ENCODE measurements at places on chromosomes 12 and 14. TPM values are rescaled to one million over a fixed set of nuclear protein-coding genes. Genes with fewer than 3 reads are reported as not detected.

The POTEM gene
- not detected for total RNA-seq

DNA sequence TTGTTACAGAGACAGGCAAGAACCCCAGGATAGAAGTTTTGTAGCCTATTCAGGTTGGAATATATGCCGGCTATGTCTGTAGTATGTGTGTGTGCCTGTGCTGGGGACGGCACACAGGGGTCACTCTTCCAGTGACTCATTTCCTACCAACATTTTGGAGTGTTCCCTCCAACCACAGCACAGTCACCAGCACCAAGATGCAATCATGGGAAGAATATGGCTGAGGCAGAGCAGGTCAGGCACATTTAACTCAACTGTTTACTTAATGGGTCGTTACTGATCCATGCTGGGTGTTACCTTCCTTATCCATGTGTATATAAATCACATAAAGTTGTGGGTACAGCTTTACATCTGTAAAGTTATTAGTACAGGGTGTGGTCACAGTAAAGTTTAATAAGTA, 178.3 kb downstream of the PRKD1 start:
- no peaks in the 10 kb centered on the region for H3K27me3 ChIP-seq
- no peaks in the 10 kb centered on the region for H3K36me3 ChIP-seq
- no peaks in the 10 kb centered on the region for H3K4me1 ChIP-seq
- DNase-seq: no peak

DNA sequence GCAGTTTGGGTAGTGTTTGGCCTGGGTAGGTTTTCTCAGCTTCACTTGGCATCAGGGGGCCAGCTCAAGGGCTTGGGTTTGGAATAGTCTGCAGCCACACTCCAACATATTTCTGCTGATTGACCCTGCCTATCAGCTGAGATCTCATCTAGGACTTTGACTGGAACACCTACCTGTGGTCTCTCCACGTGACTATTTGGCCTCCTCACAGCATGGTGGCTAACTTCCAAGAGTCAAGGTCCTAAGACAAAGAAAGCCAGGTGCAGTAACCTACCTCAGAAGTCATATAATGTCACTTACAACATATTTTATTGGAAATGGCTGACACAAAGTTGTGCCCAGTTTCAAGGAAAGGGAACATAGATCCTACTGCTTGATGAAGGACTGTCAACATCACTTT, 481.0 kb downstream of the EGLN3 start:
- no peaks in the 10 kb centered on the region for H3K27me3 ChIP-seq
- no peak overlapping the region for H3K4me3 ChIP-seq
- no peak for DNase-seq
- H3K4me1 ChIP-seq: peaks cover 8% of the 10 kb centered on the region

GRCh38 chr12:57299514-57300016, 48.6 kb upstream of the STAC3 start:
- H3K36me3 ChIP-seq: no peaks in the 10 kb centered on the region
- no peak overlapping the region for H3K4me3 ChIP-seq
- H3K27me3 ChIP-seq: no peaks in the 10 kb centered on the region
- peaks cover 5% of the 10 kb centered on the region for H3K4me1 ChIP-seq
- peak overlapping the region; percentile 9 for H3K27ac ChIP-seq
- no peak for DNase-seq

GRCh38 chr12:100554608-100555077, 18.8 kb upstream of the GAS2L3 start:
- H3K27ac ChIP-seq: no peak overlapping the region
- no peaks in the 10 kb centered on the region for H3K27me3 ChIP-seq
- H3K4me3 ChIP-seq: no peak overlapping the region
- DNase-seq: peak; percentile 82
- no peaks in the 10 kb centered on the region for H3K36me3 ChIP-seq

GRCh38 chr12:107783406-107784376, 9.2 kb downstream of the ASCL4 start:
- no peak overlapping the region for H3K27ac ChIP-seq
- no peak overlapping the region for H3K4me3 ChIP-seq
- no peak for DNase-seq
- no peaks in the 10 kb centered on the region for H3K36me3 ChIP-seq

DNA sequence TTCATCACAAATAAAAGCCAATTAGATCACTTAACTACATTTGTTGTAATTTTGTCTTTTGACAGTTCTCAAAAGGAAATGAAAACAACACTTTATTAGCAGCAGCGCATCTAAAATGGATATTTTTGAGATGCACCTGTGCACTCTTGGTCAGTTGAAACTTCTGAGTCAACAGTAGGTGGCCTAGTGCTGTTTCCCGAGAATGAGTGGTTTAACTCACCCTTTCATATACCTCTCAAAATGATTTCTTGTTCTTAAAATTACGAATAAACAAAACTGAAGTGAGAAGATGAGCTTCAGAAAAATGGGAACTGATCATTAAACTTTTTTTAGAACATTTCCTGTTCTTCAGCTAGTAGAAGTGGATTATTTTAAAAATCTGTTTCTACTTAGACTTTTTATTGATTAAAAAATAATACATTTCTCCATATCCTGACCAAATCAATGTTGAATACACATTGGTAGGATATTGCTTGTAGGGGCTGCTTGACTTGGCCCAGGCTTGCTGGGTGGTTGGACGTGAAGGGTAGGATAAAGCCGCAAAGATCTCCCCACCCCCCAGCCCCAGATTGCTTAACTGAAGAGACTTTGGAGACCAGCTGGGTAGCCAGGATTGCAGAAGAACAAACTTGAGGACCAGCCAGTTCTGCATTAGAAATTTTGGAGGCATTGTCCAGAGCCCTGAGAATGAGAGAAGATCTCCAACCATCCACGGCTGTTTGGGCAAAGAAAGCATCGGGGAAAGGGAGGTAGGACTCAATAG, 22.3 kb upstream of the STK38L start:
- H3K36me3 ChIP-seq: no peaks in the 10 kb centered on the region
- H3K4me3 ChIP-seq: no peak overlapping the region
- peaks cover 10% of the 10 kb centered on the region for H3K4me1 ChIP-seq
- no peaks in the 10 kb centered on the region for H3K27me3 ChIP-seq

DNA sequence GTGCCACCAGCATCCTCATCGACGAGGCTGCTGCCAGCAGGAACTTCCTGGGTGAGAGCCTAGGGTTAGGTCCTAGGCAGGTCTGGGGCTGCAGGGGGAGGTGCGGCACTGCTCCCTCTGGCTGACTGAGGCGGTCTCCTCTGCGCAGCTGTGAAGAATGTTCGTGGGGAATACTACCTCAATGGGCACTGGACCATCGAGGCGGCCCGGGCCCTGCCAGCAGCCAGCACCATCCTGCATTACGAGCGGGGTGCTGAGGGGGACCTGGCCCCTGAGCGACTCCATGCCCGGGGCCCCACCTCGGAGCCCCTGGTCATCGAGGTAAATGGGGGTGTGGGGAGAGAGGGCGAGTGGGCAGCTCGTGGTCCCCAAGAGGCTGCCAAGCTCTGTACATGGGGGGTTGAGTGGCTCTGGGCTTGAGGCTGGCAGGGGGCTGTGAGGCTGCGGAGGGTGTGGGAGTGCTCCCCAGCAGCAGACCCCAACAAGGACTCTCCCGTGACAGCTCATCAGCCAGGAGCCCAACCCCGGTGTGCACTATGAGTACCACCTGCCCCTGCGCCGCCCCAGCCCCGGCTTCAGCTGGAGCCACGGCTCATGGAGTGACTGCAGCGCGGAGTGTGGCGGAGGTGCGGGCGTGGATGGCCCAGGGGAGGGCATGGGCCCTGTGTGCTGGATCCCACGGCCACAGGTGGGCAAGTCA, 14.4 kb downstream of the PAPLN start:
- no peak for DNase-seq
- no peaks in the 10 kb centered on the region for H3K27me3 ChIP-seq
- H3K4me3 ChIP-seq: no peak overlapping the region

GRCh38 chr14:61524936-61525292, 170.4 kb upstream of the HIF1A start:
- peaks cover 5% of the 10 kb centered on the region for H3K4me1 ChIP-seq
- no peaks in the 10 kb centered on the region for H3K36me3 ChIP-seq
- H3K27me3 ChIP-seq: no peaks in the 10 kb centered on the region

DNA sequence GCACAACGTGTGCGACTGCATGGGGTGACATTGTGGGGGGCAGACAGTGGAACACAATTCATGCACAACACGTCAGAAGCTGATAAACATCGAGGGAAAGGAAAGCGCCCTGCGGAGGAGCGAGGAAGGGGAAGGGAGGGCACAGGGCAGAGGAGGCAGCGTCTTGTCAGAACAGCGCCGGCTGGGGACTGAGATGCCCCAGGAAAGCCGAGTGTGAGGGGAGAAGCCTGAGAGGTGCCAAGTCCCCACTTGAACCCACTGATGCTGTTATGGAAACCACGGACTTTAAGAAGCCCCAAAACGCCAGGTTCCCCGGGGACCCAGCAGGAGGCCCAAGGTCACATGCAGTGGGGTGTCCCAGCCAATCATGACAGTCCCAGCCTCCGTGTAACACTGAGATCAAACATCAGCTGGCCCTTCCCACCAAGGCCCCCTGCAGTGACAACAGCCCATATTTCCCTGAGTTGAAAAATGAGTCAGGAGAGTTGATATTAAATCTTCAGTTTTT, 70.0 kb downstream of the GALNT9 start:
- no peaks in the 10 kb centered on the region for H3K36me3 ChIP-seq
- peaks cover 32% of the 10 kb centered on the region for H3K27me3 ChIP-seq

- H3K27ac ChIP-seq: no peak overlapping the region
- H3K36me3 ChIP-seq: peaks cover 4% of the 10 kb centered on the region
- H3K4me1 ChIP-seq: no peaks in the 10 kb centered on the region
- H3K4me3 ChIP-seq: no peak overlapping the region
- no peaks in the 10 kb centered on the region for H3K27me3 ChIP-seq
- no peak for DNase-seq
These were observed 23.2 kb downstream of the TIMELESS start for GRCh38 chr12:56425940-56426438.
